ENCODE measurements at places on chromosomes 12 and 14. TPM values are rescaled to one million over a fixed set of nuclear protein-coding genes. Genes with fewer than 3 reads are reported as not detected.

The CBLN3 gene
- 0.66 TPM for total RNA-seq

The TDG gene
- 24.0 TPM for total RNA-seq

The GARIN6 gene
- not detected for total RNA-seq

The CCNK gene
- total RNA-seq, result 16.5 TPM

The PRR4 gene
- total RNA-seq, result 1.2 TPM

The MAPKAPK5 gene
- total RNA-seq, result 47.5 TPM

The EXOC3L4 gene
- total RNA-seq, result 27.0 TPM

The NOS1 gene
- not detected for total RNA-seq

The CLEC14A gene
- total RNA-seq, result not detected

The SLC17A8 gene
- 0.10 TPM for total RNA-seq

The PGAM5 gene
- total RNA-seq, result 77.1 TPM

The SLC38A4 gene
- total RNA-seq, result 2.8 TPM

The TEX22 gene
- 0.55 TPM for total RNA-seq

The C12orf54 gene
- not detected for total RNA-seq

The HVCN1 gene
- 0.20 TPM for total RNA-seq

The WSCD2 gene
- not detected for total RNA-seq

The IFNG gene
- total RNA-seq, result not detected

The CCDC197 gene
- not detected for total RNA-seq

The C3AR1 gene
- not detected for total RNA-seq

The CCDC85C gene
- 43.8 TPM for total RNA-seq

The SYT1 gene
- total RNA-seq, result not detected

The CLEC1A gene
- not detected for total RNA-seq

The C12orf50 gene
- not detected for total RNA-seq

The SAMD4A gene
- 6.9 TPM for total RNA-seq

The FSCB gene
- not detected for total RNA-seq

The SDR9C7 gene
- total RNA-seq, result not detected

The ENDOU gene
- not detected for total RNA-seq

The MIP gene
- not detected for total RNA-seq

The KRT77 gene
- not detected for total RNA-seq

The SAMD15 gene
- total RNA-seq, result 1.3 TPM

The SMOC1 gene
- total RNA-seq, result 7.3 TPM

The ISCA2 gene
- 43.4 TPM for total RNA-seq

The LTB4R gene
- total RNA-seq, result 3.2 TPM

The PMEL gene
- 0.49 TPM for total RNA-seq

The DDX54 gene
- total RNA-seq, result 45.1 TPM

The MMP17 gene
- 0.38 TPM for total RNA-seq

The OTOGL gene
- not detected for total RNA-seq

The KRT6C gene
- not detected for total RNA-seq

The P2RX7 gene
- not detected for total RNA-seq

The MYF5 gene
- not detected for total RNA-seq

The KLRF1 gene
- total RNA-seq, result not detected
